Osteocyte (in vitro differentiated cells): ENCODE measurements at places on chromosomes 5 and 9.

DNA sequence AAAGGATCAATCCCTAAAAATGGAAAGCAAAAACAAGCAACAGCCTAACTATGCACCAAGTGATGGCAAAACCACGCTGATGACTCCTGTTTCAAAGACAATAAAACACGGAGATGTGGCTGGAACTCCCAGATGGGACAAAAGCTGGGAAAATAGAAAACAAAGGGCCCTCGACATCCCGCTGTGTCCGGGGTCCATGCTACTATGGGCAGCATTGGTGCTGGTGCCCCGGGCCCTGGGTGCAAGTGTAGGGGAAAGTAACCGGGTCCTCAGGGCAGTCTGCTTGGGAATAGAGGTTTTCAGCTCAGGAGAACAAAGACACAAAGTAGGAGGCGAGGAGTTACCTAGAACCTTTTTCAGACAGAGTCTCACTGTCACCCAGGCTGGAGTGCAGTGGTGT lies 46.1 kb downstream of the MRPL36 start:
- peak; percentile 74 for DNase-seq

DNA sequence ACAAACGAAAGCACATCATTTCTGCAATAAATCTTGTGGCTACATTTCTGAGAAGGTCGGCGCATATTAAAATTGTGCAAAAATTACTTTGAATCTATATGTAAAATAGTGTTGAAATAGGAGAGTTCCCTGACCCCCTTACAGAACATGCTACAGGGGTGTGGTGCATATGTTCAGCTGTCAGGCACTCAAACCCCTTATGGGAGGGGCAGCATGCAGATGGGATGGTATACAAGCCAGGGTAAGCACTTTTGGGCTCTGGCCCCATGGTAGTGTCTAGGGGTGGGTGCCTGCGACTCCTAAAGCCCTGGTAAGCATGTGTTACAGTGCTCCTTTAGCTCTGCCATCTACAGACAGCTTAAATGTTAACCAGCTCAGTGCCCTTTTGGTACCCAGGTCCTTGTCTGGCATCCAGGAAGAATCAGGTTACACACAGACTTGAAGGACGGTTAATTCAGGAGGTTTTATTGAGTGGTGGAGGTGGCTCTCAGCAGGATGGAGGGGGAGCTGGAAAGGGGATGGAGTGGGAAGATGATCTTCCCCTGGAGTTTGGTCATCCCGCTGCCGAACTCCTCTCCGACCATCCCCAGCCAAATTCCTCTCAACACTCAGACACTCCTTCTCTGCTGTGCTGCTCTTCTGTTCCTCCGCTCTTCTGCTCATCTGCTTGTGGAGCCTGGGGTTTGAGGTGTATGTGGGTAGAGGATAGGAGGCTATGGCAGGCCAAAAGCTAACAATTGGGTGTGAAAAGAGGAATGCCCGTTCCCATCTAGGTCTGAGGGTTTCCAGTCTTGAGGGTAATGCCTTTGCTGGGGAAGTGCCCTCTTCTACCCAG lies 84.6 kb upstream of the RASEF start:
- no peak for DNase-seq

- no peak for DNase-seq
Measured at GRCh38 chr5:3326841-3327232, 268.8 kb upstream of the IRX1 start.

DNA sequence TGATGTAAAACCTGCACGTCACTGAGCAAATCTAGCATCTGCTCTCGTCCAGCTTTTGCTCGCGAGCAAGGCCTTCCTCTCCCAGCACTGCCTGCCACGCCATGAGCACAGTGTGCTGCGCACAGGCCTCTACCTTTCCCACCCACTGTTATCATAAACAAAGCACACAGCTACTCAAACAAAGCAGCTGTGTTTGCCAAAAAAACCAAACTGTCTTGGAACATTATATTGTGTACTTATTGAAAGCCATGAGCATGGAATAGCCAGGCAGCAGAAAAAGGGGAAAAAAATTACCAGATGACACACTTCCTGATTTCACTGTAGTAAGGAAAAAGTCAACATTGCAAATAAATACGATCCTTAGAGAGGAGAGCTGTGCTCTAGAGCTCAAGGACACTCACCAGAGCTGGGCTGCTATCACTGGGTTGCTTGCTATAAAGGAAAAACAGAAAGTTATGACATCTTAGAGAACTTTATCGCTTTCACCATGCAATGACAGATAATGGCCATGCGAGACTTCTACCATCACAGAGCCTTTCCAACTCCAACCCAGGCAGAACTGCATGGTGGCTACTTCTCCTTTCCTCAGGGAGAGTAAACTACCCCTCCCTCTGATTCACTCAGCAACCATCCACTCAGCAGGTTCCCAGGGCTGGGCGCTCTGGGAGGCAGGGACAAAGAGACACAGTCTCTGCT lies 69.6 kb downstream of the EPB41L4B start:
- DNase-seq: no peak

GRCh38 chr5:52356311-52356918 lies 431.3 kb upstream of the ITGA1 start:
- DNase-seq: no peak

DNA sequence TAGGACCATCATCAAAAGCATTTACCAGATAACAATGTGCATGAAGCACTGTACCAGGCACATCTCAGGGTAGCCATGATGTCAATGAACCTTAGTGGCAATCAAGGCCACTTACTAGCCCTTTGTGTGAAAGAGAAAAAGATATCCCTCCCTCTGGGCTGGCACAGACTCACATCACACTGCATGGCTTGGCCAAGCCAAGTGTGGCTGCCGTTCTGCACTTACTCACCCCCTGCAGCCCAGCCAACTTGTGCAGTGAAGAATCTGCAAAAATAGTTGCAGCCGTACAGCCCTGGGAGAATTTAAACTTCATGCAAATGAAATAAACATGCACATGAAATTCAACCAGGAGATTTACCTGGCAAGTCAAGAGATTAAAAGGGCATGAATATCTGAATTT lies 333.5 kb downstream of the DEPDC1B start:
- no peak for DNase-seq

DNA sequence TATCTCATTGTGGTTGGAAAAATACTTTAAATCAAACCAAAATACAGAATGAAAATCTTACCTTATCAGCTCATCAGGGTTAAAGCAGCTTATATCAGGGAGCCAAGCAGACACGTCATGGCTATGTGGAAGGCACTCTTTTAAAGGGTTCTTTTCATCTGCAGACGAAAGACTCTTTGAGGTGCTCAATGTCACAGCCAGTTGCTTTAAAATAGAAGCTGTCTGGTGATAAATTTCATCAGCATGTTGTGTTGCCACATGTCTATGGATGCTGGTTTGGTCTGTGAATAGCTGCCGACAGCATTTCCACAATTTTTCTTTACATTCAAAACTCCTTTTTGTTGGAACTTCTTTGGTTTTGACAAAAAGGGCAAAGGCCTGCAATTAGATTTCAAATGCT lies 7.5 kb downstream of the TSTD2 start:
- DNase-seq: no peak

DNA sequence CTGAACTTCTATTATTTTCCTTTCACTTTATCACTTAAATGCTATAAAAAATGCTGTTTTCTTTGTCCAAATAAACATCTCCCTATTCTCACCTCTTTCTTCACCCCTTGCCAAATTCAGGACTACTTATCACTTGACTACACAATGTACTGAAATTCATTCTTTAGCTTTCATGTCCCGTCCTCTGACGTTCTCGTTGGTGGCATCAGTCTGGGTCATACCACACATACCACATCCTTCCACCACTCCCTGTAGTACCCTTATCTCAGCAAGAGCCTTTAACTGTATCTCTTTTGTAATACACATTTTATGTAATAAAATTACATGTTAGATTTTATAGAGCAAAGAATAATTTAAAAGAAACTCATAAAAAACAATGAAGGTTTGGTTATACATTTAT lies 231.1 kb upstream of the PAPPA start:
- no peak for DNase-seq

- no peak for DNase-seq
Measured at GRCh38 chr5:103800741-103801495, 238.3 kb upstream of the NUDT12 start.

DNA sequence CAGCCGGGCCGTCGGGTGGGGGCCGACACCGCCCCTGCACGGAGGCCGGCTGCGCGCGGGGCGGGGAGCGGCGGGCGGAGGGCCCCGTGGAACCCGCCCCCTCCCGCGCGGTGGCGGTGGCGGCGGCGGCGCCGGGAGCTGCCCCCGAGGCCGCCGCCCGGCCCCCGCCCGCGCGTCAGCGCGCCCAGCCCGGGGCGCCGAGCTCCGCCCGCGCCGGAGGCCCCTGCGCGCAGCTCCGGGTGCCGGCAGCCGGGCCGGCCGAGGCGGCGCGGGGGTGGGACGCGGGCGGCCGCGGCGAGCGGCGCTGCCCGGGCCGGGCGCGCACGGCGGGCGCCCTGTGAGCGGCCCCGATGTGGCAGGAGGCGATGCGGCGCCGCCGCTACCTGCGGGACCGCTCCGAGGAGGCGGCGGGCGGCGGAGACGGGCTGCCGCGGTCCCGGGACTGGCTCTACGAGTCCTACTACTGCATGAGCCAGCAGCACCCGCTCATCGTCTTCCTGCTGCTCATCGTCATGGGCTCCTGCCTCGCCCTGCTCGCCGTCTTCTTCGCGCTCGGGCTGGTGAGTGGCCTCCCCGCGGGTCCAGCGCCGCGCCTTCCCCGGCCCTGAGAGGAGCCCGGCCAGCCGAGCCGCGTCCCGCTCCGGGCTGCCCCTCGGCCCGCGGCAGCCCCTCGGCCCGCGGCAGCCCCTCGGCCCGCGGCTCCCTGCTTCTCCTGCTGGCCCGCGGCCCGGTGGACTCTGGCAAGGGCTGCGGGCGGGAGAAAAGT lies at the start of gene ADCY2:
ADCY2 (plus strand) TSS at position 192 of the 766 bp plus-strand sequence; CDS start at position 351, 159 bp downstream.
- DNase-seq: no peak

DNA sequence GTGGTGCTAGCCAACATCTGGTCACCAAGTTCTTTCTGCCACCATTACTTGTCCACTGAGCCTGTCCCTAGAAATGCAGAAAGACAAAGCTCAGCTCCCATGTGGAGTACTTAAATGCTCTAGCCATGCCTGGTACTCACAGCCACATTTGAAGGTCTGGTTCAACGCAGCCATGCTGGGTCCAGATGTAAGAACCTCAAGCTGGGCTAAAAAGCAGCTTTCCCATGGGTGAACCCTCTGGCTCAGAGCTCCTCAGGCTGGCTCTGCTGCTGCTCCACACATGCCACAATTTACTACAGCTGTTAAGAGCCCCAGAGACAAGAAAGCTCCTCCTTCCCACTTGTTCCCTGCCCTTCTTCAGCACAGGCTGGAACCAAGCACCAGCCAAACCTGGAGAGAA lies 97.1 kb upstream of the LRRTM2 start:
- DNase-seq: no peak

DNA sequence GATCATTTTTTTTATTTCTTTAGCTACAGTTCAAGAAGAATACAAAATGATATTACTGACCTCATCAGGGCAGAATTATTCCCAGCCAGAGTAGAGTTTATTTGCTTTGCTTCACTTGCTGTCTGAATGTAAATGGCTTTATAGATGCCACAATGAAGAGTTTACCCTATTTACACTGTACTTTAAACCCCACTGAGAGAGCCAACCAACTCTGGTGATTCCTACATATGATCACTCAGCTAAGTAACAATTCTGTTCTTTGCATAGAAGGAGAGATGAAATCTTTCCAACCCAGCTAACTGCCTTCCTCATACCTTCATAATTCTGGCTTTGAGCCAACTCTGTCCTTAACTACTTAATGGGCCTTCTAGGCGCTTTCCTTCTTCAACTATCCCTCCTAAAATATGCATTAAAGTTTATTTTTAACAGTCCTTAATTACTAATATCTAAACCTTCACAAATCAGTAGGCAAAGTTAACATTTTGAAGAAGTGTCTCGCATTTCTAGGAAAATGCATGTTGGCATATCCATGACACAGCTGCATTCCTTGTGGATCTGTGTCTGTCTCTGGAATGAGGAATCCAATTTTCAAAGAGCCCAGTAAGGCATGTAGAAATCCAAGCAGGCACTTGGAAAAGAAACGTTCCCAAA lies 284.8 kb upstream of the GRAMD2B start:
- DNase-seq: no peak

- DNase-seq: no peak
Measured at GRCh38 chr9:89622933-89623861, 18.4 kb downstream of the GADD45G start.

DNA sequence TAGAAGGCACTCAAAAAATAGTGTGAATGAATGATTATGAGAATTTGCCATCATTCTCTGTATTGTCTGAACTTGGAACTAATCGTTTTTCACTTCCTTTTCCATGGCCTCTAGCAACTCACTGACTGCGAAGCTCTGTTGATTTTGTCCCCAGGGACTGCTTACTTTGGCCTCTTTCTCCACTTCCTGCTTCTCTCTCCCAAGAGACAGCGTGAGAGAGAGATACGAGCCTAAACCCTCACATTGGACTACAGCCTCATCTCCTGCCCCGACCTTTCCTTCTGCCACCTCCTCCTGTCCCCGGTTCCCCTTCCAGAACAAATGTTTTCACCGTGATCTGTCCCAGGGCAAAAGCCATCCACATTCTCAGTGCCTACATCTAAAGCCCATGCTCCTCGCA lies 300.8 kb upstream of the PANK3 start:
- DNase-seq: no peak

GRCh38 chr5:180082633-180083420 lies 11.3 kb upstream of the RNF130 start:
- no peak for DNase-seq

DNA sequence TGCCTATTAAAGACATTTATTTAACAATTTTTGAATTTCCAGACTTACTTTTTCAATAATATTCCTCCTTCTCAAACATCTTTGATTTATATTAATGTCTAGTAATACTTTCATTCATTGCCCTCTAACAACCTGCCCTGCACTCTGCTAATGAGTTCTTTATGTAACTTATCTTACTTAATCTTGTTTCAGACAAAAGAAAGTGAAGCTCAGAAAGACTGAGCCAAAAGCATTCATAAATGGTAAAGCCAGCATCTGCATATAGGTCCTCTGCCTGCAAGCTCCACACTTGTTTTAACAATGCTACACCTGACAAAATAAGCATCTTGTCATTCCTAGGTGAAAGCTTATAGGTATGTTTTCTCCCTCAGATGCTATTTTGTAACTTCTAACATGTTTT lies 2.4 kb upstream of the TNPO1 start:
- DNase-seq: no peak

DNA sequence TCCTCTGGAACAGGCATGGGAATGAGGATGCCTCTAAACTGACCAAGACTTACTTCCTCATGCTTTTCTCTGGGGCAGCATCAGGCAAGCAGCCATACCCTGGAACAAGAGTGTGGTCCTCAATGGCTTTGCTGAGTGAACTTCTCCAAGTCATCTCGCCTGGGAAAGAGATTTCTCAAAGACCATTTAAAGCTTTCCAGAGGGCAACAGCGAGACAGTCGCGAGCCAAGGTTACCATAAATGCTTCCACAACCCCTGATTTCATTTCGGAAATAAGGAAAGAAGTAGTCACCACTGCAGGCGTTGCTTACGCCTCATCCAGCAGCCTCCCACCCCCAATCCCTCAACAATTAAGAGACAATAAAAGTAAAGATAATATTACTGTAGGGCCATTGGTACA lies 1.1 kb upstream of the SNCAIP start:
- DNase-seq: no peak

- DNase-seq: no peak
Measured at GRCh38 chr9:107239474-107239873, 43.6 kb upstream of the RAD23B start.
